ENCODE measurements at places on chromosomes 1 and 21.

DNA sequence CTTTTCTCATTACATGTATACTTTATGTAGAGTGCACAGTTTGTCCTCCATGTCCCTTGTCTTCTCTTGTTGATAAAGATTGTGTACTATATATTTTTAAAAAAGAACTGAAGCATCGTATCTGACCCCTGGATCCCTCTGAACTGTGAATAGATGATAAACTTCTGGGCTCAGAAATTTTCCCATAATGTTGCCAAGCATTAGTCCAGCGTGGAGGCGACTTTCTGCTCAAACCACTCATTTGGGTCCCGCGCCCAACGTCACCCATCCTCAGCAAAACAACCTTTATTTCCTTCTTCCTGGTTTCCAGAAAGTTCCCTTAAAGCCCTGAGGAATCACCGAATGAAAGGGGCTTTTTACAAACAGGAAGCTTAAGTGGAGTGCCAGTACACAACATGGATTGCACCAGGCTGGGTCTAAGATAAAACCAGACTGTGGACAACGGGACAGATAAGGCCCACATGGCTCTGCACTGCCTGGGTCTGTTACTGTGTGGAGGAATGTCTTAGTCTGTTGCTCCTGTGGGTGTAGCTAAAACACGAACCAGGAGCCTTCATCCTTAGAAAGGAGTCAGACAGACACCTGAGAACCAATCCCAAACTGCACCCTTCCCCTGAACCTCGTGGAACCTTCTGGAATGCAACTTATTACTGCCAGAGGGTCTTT is 15.6 kb downstream of the EVA1C start:
- no peak for DNase-seq

GRCh38 chr1:226565476-226565875 is 16.9 kb downstream of the STUM start:
- no peak for DNase-seq

- no peak for DNase-seq
Measured at GRCh38 chr1:150476754-150477153, 10.5 kb upstream of the TARS2 start.

DNA sequence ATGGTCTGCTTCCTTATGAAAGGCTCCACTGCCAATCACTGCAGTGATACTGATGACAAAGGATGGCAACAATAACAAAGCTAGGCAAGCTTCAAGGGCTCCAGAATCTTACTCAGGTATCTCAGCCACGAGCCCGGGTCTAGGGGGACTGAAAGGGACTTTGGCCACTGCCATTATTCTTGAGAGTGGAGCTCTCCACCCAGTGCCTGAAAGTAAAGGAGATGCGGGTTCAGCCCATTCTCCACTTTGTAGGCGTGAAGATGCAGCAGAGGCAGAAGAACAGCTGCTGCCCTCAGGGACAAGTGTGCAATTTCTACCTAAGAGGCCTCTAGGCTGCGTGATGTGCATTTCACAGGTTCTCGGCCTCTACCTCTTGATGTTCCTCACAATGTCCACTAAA is 31.4 kb upstream of the SLAMF9 start:
- DNase-seq = no peak

GRCh38 chr1:24364605-24364974 is 45.4 kb downstream of the GRHL3 start:
- DNase-seq = no peak

DNA sequence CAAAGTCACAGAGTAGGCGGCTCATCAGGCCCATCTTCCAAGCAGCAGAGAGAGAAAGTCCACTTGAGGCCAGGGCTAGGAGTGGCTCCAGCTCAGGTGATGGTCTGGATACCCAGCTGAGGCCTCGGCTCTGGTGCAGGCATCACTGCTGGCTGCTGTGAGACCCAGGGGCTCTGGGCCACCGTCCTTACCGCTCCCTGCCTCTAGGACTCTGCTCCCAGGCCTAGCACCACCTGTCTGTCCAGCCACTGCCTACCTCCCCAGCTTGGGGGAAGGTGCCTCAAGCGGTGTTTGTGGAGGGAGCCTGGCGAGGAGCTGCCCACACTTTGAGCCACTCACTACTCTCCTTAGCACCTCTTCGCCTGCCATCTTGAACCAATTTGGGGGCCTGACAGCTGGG is 57.9 kb downstream of the DMRTB1 start:
- DNase-seq = no peak

DNA sequence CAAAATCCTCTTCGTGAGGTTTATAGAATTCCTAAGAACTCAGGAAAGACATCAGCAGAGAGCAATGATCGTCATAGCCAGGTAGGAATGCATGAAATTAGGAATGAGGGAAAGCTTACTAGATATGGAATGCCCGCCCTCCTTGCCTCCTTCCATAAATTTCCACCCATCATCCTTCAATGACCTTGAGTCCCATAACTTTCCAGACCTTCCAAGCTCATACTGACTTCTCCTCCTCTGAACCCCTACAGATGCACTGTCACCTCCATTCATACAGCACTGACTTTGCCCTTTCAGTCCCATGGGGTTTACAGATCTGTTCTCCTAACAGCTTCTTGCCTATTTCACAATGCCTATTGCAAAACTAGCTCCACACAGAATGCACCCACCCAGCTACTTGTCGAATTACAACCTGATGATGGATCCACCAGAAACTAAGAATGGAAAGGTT is 23.8 kb upstream of the PPP1R15B start:
- DNase-seq = no peak

DNA sequence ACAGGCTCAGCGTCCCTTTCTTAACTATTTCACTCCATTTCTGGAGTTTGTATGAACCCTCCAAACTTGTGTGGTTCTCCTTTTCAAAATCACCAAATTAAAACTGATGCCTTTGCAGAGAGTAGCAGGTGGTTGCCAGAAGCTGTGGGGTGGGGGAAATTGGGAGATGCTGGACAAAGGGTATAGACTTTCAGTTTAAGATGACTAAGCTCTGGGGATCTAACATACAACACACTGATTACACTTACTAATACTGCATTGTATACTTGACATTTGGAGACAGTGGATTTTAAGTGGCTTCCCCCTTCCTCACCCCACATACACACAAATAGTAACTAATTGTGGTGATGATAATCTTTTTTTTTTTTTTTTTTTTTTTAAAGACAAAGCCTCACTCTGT is 11.1 kb upstream of the SCYL3 start:
- DNase-seq = no peak

DNA sequence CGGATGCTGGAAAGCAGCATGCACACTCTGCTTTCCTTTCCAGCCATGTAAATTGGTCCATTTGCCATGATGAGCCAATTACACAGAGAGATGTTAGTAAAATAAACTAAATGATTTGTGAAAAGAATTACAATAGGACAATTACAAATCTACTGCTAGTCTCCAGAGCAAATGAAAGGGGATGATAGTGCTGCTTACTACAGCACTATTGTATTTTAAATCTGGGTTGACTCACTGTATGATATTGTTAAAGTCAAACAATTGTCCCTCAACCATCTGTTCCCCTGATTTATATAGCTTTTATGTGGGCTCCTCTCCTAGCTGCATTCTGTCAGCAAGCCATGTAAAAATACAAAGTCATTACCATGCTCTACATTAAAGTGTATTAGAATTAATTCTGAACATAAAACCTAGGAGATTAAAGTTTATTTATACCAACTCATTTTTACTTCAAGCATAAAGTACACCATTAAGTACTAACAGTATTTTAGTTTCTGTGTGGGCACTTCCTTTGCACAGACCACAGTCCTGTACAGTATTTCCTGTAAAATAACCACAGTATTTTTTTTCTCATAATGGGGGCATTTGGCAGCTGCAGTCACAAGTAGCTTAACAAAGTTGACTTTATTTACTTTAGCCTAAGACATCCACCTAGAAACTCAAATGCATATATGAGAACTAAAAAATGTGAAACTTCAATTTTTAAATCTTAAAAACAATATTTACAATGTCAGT is 135.8 kb downstream of the VAV3 start:
- no peak for DNase-seq

DNA sequence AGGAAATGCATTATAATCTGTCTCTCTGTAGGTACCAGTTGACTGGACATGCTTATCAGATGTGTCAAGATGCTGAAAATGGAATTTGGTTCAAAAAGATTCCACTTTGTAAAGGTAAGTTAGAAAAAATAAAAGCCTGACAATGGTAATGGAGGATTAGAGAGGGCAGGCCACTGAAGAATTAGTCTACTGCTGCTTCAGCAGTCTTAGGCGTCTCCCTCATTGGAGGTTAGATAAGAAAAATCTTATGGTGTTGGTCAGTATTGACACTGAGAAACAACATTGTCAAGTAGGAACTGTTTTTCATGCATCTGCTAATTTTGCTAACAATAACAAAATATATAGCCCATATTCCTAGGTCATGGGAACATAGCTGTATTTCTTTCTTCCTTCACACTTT is 20.1 kb downstream of the CR2 start:
- DNase-seq = no peak

DNA sequence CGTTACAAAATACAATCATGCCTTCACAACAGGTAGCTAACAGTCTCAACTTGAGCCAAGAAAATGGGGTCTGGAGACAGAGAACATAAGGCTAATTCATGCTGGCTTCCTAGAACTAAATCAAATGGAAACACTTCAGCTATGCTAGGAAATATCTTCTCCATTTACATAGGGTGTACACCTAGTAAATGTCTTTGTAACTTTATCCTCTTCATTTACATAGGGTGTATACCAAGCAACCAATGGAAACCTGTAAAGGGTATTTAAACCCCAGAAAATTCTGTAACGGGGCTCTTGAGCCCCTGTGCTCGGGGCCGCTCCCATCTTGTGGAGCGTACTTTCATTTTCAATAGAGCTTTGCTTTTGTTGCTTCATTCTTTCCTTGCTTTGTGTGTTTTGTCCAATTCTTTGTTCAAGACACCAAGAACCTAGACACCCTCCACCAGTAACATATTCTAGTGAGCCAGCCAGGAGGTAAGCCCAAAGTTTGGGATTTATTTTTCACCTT is 19.5 kb upstream of the CYP4X1 start:
- no peak for DNase-seq

DNA sequence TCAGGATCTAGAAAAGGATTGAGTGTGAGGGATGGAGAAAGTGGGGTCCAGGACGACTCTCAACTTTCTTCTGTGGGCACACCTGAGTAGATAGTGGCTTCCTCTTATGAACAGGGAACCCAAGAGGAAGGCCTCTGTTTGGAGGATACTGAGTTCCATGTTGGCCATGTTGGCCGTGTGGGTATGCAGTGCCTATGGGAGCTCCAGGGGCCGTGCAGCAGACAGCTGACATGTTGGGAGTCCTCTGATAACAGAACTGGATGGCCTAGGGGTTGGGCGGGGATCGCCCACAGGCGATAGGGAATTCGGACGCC is 43.0 kb downstream of the TMEM53 start:
- no peak for DNase-seq

GRCh38 chr1:170073893-170074249 is 624 bp downstream of the KIFAP3 start:
- no peak for DNase-seq
